NCI-H2171 treated with DMSO at 0.1 percent for 48 hours (cell line): ENCODE measurements at places on chromosomes 4 and X.

DNA sequence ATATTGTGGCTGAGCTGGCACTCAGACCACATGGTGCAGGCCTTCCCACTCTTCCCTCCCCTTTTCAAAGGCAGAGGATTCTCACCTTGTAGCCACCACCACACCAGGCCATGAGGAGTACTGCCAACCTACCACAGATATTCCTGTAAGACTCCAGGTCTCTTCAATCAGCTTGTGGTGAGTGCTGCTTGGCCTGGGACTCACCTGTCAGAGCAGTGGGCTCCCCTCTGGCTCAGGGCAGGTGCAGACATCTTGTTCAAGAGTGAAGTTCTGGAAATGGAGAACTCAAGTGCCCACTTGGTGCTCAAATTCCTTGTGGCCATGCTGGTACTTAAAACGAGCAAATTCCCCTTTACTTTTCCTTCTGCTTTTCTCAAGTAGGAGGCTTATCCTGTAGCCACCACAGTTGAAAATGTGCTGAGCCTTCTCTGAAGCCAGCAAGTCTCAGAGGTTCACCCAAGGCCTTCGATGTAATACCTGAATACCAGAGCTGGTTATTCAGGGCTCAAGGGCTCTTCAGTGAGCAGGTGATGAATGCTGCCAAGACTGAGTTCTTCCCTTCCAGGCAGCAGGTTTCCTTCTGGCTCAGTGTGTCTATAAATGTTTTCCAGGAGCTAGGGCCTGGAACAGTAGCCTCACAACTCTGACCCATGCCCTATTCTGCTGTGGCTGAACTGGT is 212.9 kb downstream of the TEX13C start:
- DNase-seq, result no peak

- DNase-seq, result peak; percentile 34
Measured at GRCh38 chr4:26410385-26411293, 79.6 kb downstream of the CCKAR start.

DNA sequence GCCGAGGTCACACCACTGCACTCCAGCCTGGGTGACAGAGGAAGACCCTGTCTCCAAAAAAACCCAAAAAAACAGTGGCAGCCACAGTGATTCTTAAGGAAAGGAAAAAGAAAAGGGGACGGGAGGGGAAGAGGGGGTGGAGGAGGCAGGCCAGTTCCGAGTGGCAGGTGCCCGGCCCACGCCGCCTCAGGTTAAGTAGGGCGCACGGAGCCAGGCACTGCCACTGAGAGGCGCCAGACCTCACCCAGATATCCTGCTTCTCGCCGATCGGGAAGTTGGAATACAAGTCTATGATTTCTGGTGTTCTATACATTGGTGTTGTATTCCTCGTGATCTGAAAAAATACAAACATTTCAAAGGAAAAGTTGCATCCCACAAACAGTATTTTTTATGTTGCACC is 35.9 kb downstream of the GAK start:
- no peak for DNase-seq

GRCh38 chrX:437661-438390 is 51.1 kb upstream of the PPP2R3B start:
- DNase-seq, result peak; percentile 5

GRCh38 chr4:152735396-152735859 is 44.1 kb downstream of the TIGD4 start:
- DNase-seq, result peak; percentile 52

- DNase-seq, result no peak
Measured at GRCh38 chr4:156538651-156539257, 432.8 kb downstream of the PDGFC start.

DNA sequence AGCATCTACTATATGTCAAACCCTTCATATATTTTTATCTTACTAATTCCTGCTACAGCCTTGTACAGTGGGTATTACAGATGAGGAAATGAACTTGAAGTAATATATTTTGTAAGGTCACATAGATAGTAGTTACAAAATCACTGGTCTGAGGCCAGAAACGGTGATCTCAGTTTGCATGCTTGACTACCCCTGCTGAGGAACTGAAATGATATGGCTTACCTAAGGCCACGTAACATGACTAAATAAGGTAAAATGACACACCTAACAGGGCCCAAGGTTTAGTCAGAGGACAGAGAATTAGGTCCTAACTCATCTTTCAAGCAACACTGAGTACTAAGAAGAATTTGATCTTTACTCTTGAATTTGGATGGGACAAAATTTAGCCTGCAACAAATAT is 1.5 kb upstream of the COMMD8 start:
- DNase-seq, result no peak

- DNase-seq, result peak; percentile 9
Measured at GRCh38 chr4:5710065-5710960, 688 bp upstream of the EVC start.

- no peak for DNase-seq
Measured at GRCh38 chrX:1717373-1717772, 102.5 kb downstream of the ASMT start.

GRCh38 chrX:3312109-3312508 is 34.3 kb downstream of the MXRA5 start:
- no peak for DNase-seq

DNA sequence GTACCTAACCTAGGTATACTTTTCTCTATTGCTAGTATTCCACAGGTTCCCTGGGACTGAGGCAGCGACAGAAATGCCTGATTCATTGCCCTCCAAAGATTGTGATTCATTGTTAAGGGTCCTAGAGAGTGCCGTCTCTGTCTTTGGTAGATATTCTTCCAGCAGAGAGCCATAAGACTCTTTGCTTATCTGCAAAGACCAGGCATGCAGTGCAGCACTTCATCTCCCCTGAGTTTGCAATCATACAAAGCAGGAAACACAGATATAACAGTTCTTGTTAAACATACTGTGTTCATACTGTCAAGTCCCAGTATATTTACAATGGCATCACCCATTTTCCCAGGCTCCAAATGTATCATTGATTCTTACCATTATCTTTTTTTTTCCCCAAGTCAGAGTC is 47.7 kb downstream of the KLF8 start:
- DNase-seq, result no peak

GRCh38 chr4:86278126-86278525 is 81.7 kb downstream of the MAPK10 start:
- DNase-seq, result no peak

GRCh38 chr4:48041535-48042137 is 25.1 kb downstream of the NIPAL1 start:
- DNase-seq, result no peak

DNA sequence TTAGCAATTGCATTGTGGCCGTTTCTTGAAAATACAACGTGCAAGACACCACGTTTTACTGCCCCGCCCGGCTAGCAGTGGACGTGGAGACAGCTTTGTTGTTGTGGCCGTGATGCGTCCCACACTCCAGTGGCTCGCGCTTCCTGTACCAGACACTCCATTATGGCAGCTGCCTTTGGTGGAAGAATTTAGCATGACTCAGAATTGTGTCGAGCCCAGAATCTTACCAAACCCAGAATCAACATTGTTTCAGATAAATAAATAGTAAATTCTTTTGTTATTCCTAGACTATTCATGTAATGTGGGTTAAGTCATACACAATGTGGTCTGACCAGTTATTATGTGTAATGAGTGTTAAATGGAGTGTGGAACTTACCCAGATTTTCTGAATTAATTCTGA is 25.3 kb upstream of the S100P start:
- DNase-seq, result no peak

GRCh38 chrX:150753968-150754367 is 60.8 kb downstream of the MTMR1 start:
- no peak for DNase-seq

- no peak for DNase-seq
Measured at GRCh38 chr4:41285202-41285863, 28.6 kb downstream of the UCHL1 start.

DNA sequence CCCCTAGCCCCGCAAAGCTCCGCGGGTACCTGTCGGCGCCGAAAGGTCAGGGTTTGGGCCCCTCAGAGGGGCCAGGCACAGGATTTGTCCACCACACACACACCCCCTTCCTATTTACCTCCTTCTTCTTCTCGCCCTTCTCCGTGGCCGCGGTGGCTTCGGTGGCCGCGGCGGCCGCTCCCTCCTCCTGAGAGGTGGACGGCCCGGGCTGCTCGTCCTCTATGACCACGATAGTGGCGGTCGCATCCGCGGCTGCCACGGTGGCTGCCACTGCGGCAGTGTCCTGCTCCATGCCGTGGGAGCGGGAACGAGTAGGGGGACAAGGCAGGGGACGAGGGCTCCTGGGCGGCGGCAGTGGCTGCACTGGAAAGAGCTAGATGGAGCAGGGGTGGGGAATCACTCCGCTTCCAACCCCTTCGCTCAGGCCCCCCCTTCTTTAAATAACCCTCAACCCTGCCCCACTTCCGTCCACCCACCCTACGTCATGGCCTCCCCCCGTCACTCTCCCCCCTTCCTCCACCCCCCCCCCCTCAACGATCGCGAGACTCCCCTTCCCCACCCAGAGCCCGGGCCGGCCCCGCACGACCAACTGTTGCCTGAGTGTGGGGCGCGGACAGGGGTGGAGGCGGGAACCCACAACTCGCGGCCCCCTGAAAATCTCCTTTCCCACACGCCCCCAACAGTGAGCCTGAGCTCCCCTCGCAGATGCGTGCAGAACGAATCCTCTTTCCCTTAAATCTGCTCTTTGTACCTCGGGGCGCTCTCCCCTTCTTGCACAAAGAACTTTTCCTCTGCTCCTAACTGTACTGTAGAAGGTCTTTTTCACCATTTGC is at the start of gene SMARCA1:
Gene SMARCA1 (minus strand): TSS at position 412 of the 833 bp plus-strand sequence. CDS start 120 bp downstream, at position 292.
- peak; percentile 24 for DNase-seq

DNA sequence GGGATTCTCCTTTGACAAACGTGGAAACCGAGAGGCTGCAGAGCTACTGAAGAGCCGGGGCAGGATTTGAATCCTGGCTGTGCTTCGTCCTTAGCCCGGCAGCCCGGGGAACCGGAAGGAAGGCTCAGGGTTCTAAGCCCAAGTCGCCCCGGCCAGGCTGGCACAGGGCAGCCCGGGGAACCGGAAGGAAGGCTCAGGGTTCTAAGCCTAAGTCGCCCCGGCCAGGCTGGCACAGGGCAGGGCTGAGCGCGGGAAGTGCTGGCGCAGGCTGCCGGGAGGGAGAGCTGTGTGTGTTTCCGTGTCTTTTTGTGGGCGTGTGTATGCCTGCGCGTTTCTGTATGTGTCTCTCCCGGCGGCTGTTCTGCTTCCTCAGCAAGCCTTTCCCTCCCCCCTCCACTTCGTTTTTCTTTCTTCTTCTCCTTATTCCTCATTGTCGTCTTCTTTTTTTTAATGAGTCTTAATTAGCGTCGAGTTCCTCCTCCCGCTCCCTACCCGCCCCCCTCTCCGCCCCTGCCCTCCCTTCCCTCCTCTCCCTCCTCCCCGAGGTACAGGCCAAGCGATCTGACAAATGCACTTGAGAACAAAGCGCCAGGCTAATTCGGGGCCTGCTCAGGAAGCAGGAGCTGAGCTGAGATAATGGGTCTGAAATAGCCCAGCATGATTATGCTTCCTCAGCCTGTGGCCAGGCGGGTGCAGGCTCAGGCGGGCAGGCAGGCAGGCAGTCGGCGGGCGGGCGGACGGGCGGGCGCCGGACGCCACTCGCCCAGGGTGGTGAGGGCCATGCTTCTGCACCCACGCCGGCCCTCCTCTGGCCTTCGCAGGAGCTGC is 65.9 kb downstream of the EFNB1 start:
- DNase-seq, result no peak

- peak; percentile 88 for DNase-seq
Measured at GRCh38 chr4:152590179-152591031, 54.5 kb upstream of the FBXW7 start.
